ENCODE measurements at places on chromosomes 2 and 18.

GRCh38 chr2:6970976-6971480 is 53.8 kb downstream of the RNF144A start:
- DNase-seq = no peak

GRCh38 chr2:223081789-223082188 is 29.8 kb downstream of the KCNE4 start:
- no peak for DNase-seq

GRCh38 chr18:76589316-76589715 is 94.3 kb upstream of the ZNF516 start:
- no peak for DNase-seq

DNA sequence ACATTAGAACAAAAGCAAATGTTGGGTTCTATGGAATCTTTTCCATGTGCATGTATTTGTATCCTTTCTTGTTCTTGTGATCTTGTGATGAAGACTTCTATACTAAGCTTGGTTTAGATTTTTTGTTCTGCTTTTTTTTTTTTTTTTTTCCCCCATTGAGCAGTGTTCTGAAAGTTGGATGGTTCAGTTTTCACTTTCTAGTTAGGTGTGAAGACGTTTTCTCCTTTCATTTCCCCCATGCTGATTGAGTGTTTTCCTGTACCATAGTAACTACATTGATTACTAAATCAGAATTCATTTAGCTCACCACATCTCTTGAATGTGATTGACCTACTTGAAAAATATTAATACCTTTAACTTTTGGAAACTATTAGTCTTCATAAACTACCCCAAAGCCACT is 34.1 kb downstream of the NOP58 start:
- no peak for DNase-seq

GRCh38 chr18:58354791-58355190 is 274.1 kb downstream of the ALPK2 start:
- no peak for DNase-seq

DNA sequence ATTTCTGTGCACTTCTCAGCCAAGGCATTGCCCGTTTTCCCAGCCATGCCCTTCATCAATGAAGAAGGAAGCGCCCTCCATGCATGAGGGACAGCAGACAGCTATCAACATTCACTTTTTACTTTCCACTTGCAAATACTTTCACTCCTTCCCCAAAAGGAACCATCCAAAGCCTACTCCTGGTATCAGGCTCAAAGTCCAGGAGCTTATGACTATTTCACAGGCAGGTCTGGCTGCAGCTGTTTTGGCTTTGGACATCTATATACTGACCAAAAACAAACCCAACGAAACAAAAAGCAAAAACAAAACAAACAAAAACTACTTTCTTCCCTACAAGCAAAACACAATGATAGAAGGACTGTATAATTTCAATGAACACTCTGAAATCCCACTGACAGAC is 825.1 kb downstream of the RNF144A start:
- no peak for DNase-seq

GRCh38 chr2:142693171-142693950 is 184.1 kb upstream of the KYNU start:
- DNase-seq = no peak

DNA sequence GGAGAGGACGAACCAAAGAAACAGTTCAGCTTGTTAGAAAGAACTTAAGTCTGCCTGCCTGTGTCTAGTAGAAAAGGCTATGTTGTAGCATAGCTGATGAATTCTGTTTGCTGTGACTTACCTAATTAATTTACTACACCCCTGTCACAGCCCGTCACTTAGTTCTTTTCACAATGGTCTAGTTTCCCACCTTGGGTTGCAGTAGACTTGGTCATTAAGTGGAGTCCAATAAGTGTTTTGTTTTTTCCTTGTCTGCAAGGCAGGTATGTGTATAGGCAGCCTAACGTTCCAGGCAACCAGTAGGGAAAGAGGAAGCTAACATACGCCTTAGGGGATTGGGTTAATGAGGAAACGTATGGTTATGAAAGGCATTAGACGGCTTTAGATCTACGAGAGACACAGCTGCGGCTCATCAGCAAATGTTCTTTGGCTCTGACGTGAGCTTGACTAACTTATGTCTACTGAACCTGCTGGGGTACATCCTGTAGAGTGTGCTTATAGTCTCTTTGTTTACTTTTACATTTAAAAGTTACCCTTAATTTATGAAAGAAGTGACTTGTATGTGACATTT is 180.1 kb downstream of the PRPF40A start:
- no peak for DNase-seq

Data from fibroblast of skin of left biceps (primary cell).